Smooth muscle cell of the brain vasculature (primary cell): ENCODE measurements at places on chromosomes 3 and 15.

DNA sequence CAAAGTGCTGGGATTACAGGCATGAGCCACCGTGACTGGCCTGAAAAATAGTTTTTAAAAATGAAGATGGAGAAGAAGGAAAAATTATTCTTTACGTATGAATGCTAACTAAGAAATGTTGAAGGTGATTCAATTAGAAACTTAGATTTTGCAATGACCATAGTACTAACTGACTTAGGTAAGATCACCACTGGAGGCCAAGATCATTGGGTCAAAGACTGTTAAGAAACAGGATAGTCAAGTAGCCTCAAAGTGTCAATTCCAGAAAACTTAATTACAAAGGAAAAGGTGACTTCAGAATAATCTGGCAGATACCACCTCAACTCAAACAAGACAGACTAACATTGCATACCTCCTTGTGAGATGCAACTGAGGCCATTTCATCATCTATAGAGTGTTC lies 119.3 kb downstream of the FRMD4B start:
- DNase-seq, result no peak

DNA sequence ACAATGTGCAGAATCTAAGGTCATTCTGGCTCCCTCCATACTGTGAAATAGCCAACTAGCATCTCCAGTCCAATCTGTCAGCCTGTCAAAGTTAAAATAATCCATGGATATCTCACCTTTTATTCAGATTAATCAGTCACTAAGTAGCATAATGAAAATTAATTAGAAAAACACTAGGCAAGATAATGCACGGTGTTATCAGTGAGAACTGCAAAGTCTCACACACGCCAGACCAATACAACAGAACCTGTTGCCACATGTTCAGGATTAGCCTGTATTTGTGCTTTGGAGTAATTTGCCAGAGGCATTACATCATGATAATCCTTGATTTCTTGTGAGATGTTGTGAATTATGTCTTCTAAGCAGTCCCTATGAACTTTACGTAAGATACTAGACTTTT lies 820.4 kb upstream of the ALCAM start:
- no peak for DNase-seq

GRCh38 chr15:96245252-96245651 lies 85.2 kb upstream of the NR2F2 start:
- no peak for DNase-seq

GRCh38 chr3:177337541-177338331 lies 140.5 kb upstream of the TBL1XR1 start:
- DNase-seq, result no peak

- DNase-seq, result no peak
Observed at GRCh38 chr3:46921041-46921440, 43.5 kb downstream of the PTH1R start.

DNA sequence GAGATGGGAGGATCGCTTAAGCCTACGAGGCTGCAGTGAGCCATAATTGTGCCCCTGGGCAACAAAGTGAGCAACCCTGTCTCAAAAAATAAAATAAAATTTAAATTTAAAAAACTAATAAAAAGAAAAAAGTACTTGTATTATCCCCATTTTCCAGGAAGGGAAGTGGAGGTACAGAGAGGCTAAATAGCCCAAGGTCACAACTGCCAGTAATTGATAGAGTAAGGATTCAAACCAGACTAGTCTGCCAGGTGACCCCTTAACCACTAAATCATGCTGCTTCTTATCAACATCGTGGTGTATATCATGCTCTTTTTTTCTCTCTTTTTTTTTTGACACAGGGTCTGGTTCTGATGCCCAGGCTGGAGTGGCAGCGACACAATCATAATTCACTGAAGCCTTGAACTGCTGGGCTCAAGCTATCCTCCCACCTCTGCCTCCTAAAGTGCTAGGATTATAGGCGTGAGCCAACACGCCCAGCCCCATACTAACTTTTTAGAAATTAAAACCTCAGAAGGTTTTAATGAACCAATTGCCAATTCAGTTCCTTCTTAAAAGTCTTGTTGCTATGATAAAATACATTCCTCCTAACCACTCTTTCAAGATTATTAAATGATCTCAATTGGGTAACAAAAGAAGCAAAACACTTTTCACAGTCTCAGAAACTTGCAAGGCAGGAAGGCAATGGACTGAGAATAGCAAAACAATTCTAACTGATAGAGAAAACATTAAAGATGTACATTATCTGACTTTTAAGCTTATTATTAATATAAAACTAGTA lies 30.5 kb downstream of the HERC1 start:
- no peak for DNase-seq

GRCh38 chr3:71101014-71101413 lies 482.5 kb downstream of the FOXP1 start:
- DNase-seq, result no peak
